Breast epithelium (tissue), 4 donors: ENCODE measurements at places on chromosomes 7 and 10. TPM values are rescaled to one million over a fixed set of nuclear protein-coding genes. Genes with fewer than 3 reads are reported as not detected.

- no peak for DNase-seq
- no peaks in the 10 kb centered on the region for H3K36me3 ChIP-seq
- peak overlapping the region; percentile 85 for H3K27ac ChIP-seq
- H3K4me1 ChIP-seq = peaks cover 5% of the 10 kb centered on the region
- no peaks in the 10 kb centered on the region for H3K27me3 ChIP-seq
These were observed 175.1 kb downstream of the TNS3 start for GRCh38 chr7:47406801-47407129.

- H3K27ac ChIP-seq = no peak overlapping the region
- H3K4me3 ChIP-seq = no peak overlapping the region
- no peaks in the 10 kb centered on the region for H3K27me3 ChIP-seq
- no peaks in the 10 kb centered on the region for H3K4me1 ChIP-seq
- H3K36me3 ChIP-seq = no peaks in the 10 kb centered on the region
These were observed 762.0 kb downstream of the SORCS1 start for GRCh38 chr10:106402458-106402857.

DNA sequence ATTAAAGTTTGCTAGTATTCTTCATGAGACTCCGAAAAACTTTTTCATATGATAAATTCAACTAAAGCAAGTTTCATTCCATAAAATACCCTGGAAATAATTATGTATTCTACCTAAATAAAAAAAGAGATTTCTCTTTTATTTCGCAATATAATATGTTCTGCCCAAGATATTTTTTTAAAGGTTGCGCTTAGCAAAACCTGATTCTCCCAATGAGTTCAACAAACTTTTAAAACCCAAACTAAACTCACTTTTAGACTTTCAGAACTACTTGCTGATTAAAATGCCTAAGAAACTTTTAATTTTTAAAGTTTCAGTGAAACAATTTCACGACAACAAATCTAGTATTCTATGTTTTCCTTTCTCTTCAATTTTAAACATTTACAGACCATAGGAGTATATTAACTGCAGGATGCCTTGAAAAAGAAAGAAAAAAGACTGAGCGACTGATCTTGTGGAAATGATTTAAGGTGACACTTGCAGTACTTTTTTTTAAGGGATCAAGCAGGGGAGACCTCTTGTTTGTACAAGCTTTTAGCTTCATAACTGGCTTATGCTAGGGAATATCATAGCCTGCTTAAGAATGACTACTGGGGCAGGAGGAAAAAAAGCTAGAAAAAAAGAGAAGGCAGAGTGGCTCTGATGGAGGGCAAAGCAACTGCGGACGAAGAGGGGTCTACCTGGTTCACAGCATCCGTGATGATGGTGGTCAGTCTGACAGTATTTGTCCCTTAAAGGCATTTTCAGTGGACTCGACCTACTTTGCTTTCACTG lies 1.5 kb downstream of the ZNF800 start:
- H3K4me3 ChIP-seq = peak overlapping the region; percentile 93
- H3K27me3 ChIP-seq = no peaks in the 10 kb centered on the region
- H3K4me1 ChIP-seq = peaks cover 4% of the 10 kb centered on the region
- no peaks in the 10 kb centered on the region for H3K36me3 ChIP-seq
- DNase-seq = no peak

GRCh38 chr10:22501413-22501812 lies 156.1 kb downstream of the SPAG6 start:
- no peak overlapping the region for H3K27ac ChIP-seq
- H3K27me3 ChIP-seq = no peaks in the 10 kb centered on the region
- H3K4me1 ChIP-seq = no peaks in the 10 kb centered on the region
- no peaks in the 10 kb centered on the region for H3K36me3 ChIP-seq
- DNase-seq = no peak

GRCh38 chr7:34756691-34757090 lies 98.7 kb downstream of the NPSR1 start:
- no peaks in the 10 kb centered on the region for H3K27me3 ChIP-seq
- no peak overlapping the region for H3K4me3 ChIP-seq
- H3K36me3 ChIP-seq = no peaks in the 10 kb centered on the region
- no peak for DNase-seq

GRCh38 chr10:125231116-125231812 lies 70.9 kb upstream of the CTBP2 start:
- H3K4me3 ChIP-seq = no peak overlapping the region
- H3K36me3 ChIP-seq = no peaks in the 10 kb centered on the region
- H3K27me3 ChIP-seq = no peaks in the 10 kb centered on the region

GRCh38 chr7:29424295-29424983 lies 139.2 kb upstream of the PRR15 start:
- no peak overlapping the region for H3K27ac ChIP-seq
- DNase-seq = no peak
- no peaks in the 10 kb centered on the region for H3K27me3 ChIP-seq
- no peak overlapping the region for H3K4me3 ChIP-seq
- no peaks in the 10 kb centered on the region for H3K4me1 ChIP-seq

GRCh38 chr10:32459051-32459698 lies 13.2 kb downstream of the CCDC7 start:
- no peaks in the 10 kb centered on the region for H3K27me3 ChIP-seq
- no peak overlapping the region for H3K27ac ChIP-seq
- H3K4me1 ChIP-seq = no peaks in the 10 kb centered on the region
- no peaks in the 10 kb centered on the region for H3K36me3 ChIP-seq
- no peak for DNase-seq

GRCh38 chr10:53255661-53256205 lies 483.1 kb upstream of the MBL2 start:
- no peaks in the 10 kb centered on the region for H3K27me3 ChIP-seq
- DNase-seq = no peak
- H3K36me3 ChIP-seq = no peaks in the 10 kb centered on the region

- no peaks in the 10 kb centered on the region for H3K4me1 ChIP-seq
- no peak for DNase-seq
- no peaks in the 10 kb centered on the region for H3K36me3 ChIP-seq
- no peak overlapping the region for H3K4me3 ChIP-seq
- H3K27ac ChIP-seq = no peak overlapping the region
These were observed 211.1 kb upstream of the IGFBP3 start for GRCh38 chr7:46131916-46132795.

DNA sequence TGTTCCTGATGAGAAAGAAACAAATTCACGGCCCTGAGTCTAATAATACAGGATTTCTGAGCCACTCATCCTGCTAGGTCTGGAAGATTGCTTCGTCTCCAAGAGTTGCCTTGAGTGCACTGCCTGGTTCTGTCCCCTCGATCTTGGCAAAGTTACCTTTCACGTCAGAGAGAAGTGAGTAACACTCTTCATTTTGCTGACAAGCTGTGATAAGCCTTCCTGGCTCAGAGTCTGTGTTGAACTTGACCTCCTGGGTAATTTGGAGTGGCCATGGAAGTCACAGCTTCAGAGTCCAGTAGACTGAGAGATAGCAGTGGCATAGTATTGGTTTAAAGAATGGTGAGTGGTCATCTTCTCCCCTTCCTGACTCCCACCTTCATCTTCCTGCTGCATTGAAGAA lies 64.7 kb upstream of the LRGUK start:
- H3K27me3 ChIP-seq = no peaks in the 10 kb centered on the region
- no peak for DNase-seq
- no peak overlapping the region for H3K27ac ChIP-seq
- H3K4me1 ChIP-seq = no peaks in the 10 kb centered on the region
- no peak overlapping the region for H3K4me3 ChIP-seq

GRCh38 chr10:78627254-78627795 lies 441.4 kb upstream of the ZMIZ1 start:
- H3K27ac ChIP-seq = no peak overlapping the region
- no peak for DNase-seq
- H3K4me1 ChIP-seq = no peaks in the 10 kb centered on the region
- H3K27me3 ChIP-seq = no peaks in the 10 kb centered on the region

DNA sequence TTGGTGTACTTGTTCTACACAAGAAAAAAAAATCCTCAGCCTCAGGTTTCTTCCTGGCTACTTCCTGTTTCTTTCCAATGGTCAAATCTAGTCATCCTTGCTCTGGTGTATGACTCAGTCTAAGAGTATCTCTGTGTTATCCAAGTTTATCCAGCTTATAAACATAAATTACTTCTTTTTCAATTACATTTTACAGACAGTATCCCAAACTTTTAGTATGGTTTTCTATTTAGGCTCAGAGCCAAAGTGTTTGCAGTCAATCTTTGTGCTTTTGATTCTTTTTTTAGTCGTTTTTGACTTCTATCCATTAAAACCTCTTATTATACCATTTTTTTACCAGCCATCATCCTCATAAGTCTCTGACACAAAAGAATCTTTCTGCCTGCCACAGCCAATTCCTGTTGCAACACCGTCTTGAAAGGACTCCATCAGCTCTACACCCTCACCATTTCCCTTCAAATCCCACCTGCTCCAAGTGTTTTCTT lies 294.6 kb downstream of the PTEN start:
- peak overlapping the region; percentile 78 for H3K27ac ChIP-seq
- no peak for DNase-seq
- H3K27me3 ChIP-seq = no peaks in the 10 kb centered on the region
- no peak overlapping the region for H3K4me3 ChIP-seq

DNA sequence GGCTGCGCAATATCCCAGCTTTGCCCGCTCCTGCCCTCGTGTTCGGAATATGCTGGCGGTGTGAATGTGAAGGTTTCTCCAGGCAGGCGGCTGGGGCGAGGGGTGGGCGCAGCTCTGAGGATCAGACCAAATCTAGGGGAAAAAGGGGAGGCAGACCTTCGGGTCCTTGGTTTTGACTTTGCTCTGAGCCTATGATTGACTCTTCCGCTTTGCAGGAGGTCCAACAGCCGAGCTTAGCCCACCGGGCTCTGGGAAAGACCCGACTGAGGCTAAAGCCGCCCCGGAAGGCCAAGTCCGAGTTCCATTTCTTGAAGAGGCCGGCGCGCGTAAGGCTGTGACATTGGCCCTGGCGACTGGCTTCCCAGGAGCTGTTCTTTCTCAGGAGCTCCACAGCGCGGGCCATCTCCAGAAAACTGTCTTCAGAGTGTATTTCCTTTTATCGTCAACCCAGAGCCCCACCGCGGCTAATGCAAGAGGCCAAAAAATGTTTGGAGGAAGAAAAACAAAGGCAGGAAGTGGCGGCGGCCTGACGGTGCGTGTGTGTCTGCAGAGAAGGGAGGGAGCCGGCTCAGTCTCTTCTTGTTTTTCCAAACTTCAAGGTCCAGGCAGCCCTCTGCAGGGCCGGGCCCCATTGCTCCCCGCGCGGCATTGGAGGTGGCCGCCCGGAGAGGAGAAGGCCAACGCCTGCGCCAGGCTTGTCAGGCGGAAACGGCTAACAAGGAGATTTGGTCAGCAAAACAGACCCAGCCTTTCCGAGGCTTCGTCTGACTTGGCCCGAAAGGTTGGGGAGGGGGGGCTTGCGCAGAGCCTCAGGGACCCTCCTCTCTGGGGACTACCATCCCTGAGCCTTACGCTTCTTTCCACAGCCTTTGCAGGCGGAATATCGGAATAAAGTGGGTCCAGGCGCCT lies 3.6 kb upstream of the HOXA11 start:
- H3K4me1 ChIP-seq = peaks cover 15% of the 10 kb centered on the region
- H3K36me3 ChIP-seq = no peaks in the 10 kb centered on the region
- H3K27ac ChIP-seq = no peak overlapping the region
- no peak for DNase-seq

PDE1C gene
- 3.2 TPM for total RNA-seq

PPP1R17 gene
- total RNA-seq = not detected

CFAP69 gene
- total RNA-seq = 13.0 TPM

H2BK1 gene
- total RNA-seq = not detected

EIF4H gene
- total RNA-seq = 238 TPM

HYAL4 gene
- not detected for total RNA-seq

SCART1 gene
- 1.4 TPM for total RNA-seq

WDFY4 gene
- 5.8 TPM for total RNA-seq
